ENCODE measurements at places on chromosomes 2 and 18.

- no peak for DNase-seq
These were observed 57.4 kb downstream of the CYP26B1 start for GRCh38 chr2:72090271-72090720.

GRCh38 chr2:36680012-36680411, 16.5 kb upstream of the VIT start:
- no peak for DNase-seq

DNA sequence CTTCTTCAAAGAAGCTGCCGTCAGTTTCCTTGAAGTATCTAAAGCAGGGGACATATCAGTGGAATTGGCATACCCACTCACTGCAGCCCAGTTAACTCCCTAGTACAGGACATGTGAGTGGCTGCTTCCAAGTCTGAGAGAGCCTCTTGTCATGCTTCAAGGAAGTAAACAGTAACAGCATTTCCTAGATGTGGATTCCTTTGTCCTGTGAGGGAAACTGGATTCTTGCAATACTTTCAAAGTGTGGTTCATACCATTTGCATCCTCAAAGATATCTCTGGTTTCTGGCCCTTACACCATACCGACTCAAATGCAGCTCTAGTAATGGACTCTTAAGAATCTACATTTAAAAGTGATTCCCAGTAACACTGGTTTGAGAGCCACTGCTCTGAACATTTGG, 87.2 kb downstream of the ESCO1 start:
- DNase-seq: no peak

DNA sequence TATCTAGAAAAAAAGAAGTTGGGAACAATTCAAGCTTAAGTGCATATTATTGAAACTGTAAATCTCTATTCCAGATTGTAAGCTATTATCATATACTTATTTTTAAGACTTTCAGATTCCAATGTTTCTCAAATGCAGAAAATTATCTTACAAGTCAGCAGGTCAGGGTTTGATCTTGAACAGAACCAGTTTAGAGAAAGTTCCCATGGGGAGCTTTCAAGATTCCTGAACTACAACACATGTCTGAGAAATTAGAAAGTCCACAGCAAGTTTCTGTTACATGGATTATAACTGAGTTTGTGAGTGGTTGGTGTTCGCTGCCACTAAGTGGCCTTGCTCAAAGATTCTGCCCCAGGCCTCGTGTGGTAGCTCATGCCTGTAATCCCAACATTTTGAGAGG, 31.6 kb upstream of the SP3 start:
- DNase-seq: no peak

DNA sequence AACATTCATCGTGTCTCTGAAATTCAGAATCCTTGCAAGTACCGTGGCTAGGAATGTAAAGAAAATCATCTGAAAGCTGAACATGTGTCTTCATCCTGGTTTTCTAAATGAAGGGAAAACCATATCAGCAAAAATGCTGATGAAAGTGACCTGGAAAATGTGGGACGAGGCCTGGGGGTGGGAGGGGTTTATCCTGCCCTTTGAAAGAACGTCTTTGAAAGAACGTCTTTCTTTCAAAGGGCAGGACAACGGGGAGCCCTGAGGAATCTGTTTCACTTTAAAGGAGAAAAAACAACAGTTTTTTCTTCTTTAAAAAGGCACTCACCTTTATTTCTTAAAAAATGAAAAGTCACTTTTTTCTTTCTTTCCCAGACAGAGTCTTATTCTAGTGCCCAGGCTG, 185.2 kb downstream of the ALPK2 start:
- DNase-seq: no peak

DNA sequence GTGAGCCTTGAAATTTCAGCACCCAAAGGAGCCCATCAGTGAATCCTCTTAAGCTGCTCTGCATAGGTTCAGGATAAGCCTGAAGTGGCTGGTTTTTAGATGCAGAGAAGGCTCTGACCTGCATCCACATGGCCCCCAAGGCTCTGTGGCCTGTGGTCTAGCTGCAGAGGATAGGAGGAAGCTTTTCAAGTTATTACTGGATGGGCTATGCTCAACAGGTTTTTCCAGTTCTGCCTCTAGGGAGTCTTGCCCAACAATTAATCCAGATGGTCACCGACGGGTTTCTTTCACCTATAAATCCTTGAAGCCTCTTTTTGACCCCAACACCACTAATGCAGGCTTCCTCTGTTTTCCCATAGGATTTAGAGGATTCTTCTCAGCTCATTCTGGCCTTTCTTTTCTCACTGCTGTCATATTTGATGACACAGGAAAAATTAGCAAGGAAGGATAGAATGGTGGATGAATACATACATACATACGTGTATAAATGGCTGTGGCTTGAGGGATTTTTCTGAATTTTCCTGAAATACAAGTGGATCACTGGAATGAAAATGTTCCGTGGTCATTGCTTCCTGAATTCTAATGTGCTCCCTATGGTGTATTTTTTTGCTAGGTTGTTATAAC, 52.2 kb upstream of the BCL2L11 start:
- DNase-seq: no peak
